ENCODE measurements at places on chromosomes 6 and 20. TPM values are rescaled to one million over a fixed set of nuclear protein-coding genes. Genes with fewer than 3 reads are reported as not detected.

Gene HLA-DPB1
- total RNA-seq, result 28.8 TPM

- no peak for DNase-seq
These were observed 754.6 kb upstream of the MAP3K7 start for GRCh38 chr6:91341473-91341872.

GRCh38 chr6:134170844-134171243 lies 118.4 kb upstream of the SLC2A12 start:
- no peak for DNase-seq

DNA sequence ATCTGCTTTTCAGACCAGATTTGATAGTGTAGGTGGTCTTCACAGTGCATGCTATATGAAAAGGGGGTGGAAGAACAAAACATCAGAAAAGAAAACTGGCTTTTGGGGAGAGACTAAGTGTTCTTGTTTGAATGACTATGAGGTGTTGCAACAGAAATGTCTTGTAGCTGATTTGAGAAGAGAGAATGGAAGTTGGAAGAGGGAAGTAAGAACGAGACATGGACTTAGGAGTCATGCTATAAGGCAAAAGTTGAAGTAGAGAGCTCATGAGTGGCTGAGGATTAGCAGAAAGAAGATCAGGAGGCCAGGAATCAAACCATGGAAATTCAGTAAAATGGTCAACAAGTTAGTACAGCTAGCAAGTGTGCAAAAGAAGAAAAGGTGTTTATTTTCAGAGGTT lies 32.1 kb downstream of the FNDC1 start:
- DNase-seq, result no peak

Gene ARG1
- not detected for total RNA-seq

DNA sequence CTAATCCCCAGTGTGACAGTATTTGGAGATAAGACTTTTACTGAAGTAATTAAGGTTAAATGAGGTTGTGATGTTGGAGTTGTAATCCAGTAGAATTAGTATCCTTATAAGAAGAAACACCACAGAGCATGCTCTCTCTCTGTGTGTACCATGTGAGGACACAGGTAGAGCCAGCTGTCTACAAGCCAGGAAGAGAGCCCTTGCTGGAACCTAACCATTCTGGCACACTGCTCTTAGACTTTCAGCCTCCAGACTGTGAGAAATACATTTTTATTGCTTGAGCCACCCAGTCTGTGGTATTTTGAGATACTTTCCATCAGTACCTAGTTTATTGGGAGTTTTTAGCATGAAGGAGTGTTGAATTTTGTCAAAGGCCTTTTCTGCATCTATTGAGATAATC lies 110.2 kb downstream of the PHF3 start:
- DNase-seq, result no peak

Gene WFDC2
- total RNA-seq, result 8.2 TPM

GRCh38 chr6:83258517-83258916 lies 65.4 kb downstream of the RWDD2A start:
- no peak for DNase-seq
